ENCODE measurements at places on chromosomes 2 and 18. TPM values are rescaled to one million over a fixed set of nuclear protein-coding genes. Genes with fewer than 3 reads are reported as not detected.

The CLEC4F gene
- total RNA-seq: not detected

The ITGB6 gene
- not detected for total RNA-seq

The SLC30A3 gene
- total RNA-seq: 0.48 TPM

The NDC80 gene
- 72.8 TPM for total RNA-seq

The UGT1A4 gene
- not detected for total RNA-seq

The ACTR1B gene
- 77.0 TPM for total RNA-seq

The EIPR1 gene
- 43.0 TPM for total RNA-seq

All from T-helper 2 cell treated with Interferon-gamma antibody and Interleukin-4, amounts not matched to agents 100 ng/mL and 5 ng/mL, for 36 hours (primary cell).